Ovary (tissue), 10 donors: ENCODE measurements at places on chromosomes 5 and 9. TPM values are rescaled to one million over a fixed set of nuclear protein-coding genes. Genes with fewer than 3 reads are reported as not detected.

The SPATA31E1 gene
- total RNA-seq, result not detected

DNA sequence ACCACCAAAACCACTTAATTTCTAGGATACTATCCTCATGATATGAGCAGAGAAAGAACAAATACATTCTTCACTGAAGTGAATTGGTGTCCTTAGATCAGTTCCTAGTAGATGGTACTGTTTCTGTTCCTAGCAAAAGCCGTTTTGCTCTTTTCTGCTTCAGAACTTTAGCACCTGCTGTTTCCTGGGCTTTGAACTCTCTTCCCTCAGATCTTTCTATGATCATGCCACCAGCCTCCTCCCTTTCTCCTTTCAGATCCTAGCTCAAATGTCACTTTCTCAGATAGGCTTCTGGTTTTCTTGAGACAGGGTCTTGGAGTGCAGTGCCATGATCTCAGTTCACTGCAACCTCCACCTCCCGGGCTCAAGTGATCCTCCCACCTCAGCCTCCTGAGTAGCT, 118.0 kb downstream of the EGFLAM start:
- H3K36me3 ChIP-seq, result no peaks in the 10 kb centered on the region
- H3K27ac ChIP-seq, result no peak overlapping the region
- H3K27me3 ChIP-seq, result no peaks in the 10 kb centered on the region
- DNase-seq, result no peak

The CARD9 gene
- total RNA-seq, result 3.5 TPM

DNA sequence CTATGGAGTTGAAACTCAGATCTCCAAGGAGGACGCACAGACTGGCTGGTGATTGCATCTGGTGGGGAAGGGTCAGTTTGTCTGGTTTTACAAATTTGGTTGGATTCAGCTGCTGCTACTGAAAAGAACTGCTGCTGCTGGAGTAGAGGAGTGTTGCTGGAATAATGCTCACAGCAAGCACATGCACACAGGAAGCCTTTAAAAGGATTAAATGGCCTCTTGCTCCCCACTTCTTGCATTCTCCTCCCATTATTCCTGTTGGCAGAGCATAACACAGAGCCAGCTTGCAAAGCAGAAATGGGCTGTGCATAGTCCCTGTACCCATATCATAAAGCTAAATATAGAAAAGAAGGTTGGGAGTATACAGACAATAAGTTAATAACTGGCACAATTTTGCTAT, 16.6 kb downstream of the ZNF474 start:
- H3K36me3 ChIP-seq, result no peaks in the 10 kb centered on the region
- H3K4me3 ChIP-seq, result no peak overlapping the region
- H3K27ac ChIP-seq, result no peak overlapping the region
- no peaks in the 10 kb centered on the region for H3K27me3 ChIP-seq
- H3K4me1 ChIP-seq, result no peaks in the 10 kb centered on the region

DNA sequence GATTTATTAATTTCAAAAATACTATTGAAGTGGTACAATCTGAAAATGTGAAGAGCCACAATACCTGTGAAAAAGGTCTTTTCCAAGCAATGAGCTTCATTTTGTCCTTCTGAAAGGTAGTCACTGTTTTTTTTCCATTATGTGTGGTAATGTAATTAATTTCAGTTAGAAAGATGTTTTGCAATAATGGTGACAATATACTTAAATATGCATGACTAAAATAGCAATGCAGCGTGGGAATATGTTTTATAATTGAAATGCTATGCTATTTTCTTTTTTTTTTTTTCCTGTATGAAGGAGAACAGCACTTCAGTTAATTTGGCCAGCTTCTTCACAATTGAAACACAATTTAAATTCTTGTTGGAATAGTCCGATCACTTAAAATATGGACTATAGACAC, 41.9 kb downstream of the NPR3 start:
- no peaks in the 10 kb centered on the region for H3K4me1 ChIP-seq
- DNase-seq, result no peak
- H3K36me3 ChIP-seq, result no peaks in the 10 kb centered on the region
- H3K4me3 ChIP-seq, result no peak overlapping the region

The C1QTNF2 gene
- 1.4 TPM for total RNA-seq

DNA sequence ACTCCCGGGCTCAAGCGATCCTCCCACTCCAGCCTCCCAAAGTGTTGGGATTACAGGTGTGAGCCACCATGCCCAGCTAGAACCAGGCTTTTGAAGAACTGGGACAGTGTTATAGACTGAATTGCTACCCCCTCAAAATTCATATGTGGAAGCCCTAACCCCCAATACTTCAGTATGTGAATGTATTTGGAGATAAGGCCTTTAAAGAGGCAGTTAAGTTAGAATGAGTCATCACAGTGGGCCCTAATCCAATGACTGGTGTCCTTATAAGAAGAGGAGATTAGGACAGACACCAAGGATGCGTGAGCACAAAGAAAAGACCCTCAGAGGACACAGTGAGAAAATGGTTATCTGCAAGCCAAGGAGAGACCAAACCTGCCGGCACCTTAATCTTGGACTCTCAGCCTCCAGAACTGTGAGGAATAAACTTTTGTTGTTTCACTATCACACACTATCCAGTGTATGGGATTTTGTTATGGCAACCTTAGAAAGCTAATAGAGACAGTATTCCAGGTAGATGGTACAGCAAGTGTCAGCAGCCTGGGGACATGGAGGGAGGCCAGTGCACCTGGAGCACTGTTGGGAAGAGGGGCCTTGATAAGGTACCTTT, 31.4 kb upstream of the ERGIC1 start:
- H3K4me3 ChIP-seq, result no peak overlapping the region
- H3K27me3 ChIP-seq, result no peaks in the 10 kb centered on the region
- no peak overlapping the region for H3K27ac ChIP-seq
- no peak for DNase-seq
- no peaks in the 10 kb centered on the region for H3K36me3 ChIP-seq

DNA sequence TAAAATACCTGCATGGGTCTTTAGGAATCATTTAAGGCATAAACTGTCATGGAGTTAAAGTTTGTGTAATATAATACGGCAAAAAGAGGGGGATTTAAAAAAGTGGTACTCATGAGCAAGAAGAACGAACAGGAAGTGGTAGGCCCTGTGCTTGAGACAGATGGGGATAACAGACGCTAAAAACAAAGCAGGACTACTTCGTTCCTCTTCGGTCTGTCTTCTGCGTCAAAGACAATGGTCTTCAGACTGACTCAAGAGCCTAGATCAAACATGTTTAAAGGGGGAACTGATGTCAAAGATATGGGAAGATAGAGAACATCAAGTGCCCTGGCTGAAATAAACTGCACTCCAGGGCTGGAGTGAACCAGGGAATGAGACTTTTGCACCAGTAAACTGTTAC, 59.8 kb upstream of the RFX3 start:
- H3K27ac ChIP-seq, result no peak overlapping the region
- H3K4me1 ChIP-seq, result no peaks in the 10 kb centered on the region
- no peaks in the 10 kb centered on the region for H3K36me3 ChIP-seq
- no peak overlapping the region for H3K4me3 ChIP-seq
- H3K27me3 ChIP-seq, result no peaks in the 10 kb centered on the region
- DNase-seq, result no peak

DNA sequence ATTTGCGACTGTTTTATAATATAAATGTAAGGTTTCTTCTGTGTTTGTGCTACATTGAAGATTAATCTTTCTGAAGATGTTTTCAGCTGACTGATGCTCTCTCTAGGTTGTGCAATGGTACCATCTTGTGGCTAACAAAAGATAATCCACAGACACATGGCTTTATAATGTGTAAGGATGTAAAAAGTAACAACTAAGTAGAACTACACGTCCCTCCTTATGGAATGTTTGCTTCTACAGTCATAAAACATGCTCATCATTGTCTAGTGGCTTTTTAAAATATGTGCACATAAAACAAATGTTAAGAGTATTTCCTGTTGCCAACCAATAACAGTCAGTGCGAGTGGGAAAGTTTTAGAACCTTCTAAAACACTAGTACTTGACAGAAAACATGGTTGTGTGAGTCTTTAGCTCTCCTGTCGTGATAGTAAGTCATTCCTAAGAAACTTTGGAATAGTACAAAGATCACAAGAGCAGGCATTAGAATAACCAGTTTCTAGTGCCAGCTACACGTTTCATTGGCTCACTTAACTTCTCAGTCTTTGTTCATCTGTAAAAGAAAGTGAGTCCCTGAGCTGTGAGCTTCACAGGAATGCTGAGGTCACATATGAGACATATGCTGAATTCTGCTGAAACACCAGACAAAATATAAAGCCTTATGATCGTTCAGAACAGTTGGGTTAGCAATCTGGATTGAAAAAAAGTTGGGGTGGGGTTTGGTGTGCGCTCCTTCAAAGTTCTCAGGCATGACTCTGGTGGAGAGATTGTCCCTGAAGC, 75.7 kb upstream of the GLIS3 start:
- no peaks in the 10 kb centered on the region for H3K27me3 ChIP-seq
- DNase-seq, result no peak
- no peak overlapping the region for H3K4me3 ChIP-seq
- H3K4me1 ChIP-seq, result no peaks in the 10 kb centered on the region
- H3K36me3 ChIP-seq, result no peaks in the 10 kb centered on the region

The PAPPA gene
- total RNA-seq, result 2.3 TPM
